ENCODE measurements at places on chromosomes 1 and 21. TPM values are rescaled to one million over a fixed set of nuclear protein-coding genes. Genes with fewer than 3 reads are reported as not detected.

HTR1D gene
- 0.08 TPM for total RNA-seq

S100A3 gene
- 0.36 TPM for total RNA-seq

GPX7 gene
- 5.2 TPM for total RNA-seq

SPOCD1 gene
- not detected for total RNA-seq

HES3 gene
- total RNA-seq: not detected

SYCP1 gene
- not detected for total RNA-seq

DNA sequence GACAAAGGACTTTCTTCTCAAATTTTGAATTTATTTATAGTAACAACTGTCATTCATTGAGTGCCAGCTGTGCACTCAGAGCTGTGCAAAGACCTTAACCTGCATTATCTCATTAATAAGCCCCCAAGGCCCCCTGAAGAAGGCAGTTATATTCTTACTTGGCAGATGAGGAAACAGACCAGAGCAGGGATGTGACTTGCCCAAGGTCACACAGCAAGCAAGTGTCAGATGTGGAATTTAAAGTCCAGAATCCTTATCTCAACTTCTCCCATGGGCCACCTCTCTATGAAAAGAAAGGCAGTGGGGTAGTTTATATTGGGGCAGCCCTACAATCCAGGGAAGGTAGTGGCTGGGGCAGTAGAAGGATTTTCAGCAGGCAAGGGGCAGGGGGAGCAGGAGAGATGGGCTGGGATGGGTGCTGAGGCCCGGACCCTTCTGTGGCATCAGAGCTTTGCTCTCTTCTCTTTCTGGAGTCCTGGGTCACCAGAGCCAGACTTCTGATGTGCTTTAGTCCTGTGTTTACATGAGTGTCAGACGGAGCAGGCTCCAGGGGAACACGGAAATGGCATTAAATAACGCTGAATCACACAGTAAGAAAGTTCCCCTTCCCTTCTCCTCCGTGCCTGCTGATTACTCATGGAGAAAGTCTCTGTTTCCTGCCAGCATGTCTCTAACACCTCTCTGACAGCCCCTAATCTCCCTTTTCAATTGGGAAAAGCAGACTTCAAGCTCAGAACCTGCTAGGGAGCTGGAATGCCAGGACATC is 39.5 kb downstream of the EPHB2 start:
- DNase-seq: no peak

DNA sequence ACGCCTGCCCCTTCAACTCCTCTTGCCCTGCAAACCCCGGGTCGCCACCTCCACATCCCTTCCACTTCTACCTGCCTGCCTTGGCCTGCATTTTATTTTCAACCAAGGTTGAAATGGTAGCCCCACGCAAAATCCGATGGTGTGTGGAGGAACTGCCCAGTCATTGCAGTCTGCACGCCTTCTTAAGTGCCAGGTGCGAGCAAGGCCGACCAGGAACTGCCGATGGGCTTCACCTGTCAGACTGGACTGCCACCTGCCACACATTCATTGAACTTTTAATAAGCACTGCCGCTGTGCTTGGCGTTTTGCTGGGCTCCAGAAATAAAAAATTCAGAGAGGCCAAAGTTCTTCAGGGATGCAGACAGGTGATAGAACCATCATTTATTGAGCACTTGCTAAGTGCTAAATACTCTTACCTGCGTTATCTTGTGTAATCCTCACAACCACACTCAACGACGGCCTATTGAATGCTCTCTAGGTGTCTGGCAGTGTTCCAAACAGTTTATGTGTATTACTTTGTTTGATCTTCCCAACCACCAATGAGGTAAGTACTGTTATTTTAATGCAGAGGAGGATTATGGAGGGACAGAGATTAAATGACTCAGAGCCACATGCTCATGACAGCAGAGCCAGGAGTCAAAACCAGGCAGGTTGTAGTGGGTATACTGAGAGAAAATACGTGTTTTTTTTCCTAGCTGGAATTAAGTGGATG is 36.2 kb downstream of the CACHD1 start:
- DNase-seq: no peak

GRCh38 chr1:154325583-154326545 is 539 bp downstream of the ATP8B2 start:
- DNase-seq: peak; percentile 63

DNA sequence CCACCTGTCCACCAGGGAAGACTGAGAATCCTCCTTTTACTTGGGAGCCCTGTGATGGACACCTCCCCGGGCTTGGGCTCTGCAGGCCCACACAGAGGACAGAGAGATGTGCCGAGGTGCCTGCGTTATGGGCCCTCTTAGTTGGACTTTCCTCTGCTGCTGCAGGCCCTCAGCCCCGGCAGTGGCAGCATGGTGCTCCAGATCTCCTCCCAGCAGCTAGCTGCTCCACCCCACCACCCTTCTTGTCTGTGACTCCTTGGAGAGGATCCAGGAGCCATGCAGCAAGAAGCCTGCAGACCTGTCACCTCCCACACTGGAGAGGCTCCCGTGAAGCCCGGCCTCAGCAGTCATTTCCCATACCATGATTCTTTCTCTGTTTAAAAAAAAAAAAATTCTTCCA is 27.4 kb downstream of the PHGDH start:
- DNase-seq: no peak

Data from left ventricle myocardium inferior (tissue), 1 donor.